Stimulated activated CD8-positive, alpha-beta memory T cell treated with anti-CD3 and anti-CD28 coated beads, Interleukin-15, amount 100 ng/mL, for 4 hours (primary cell): ENCODE measurements at places on chromosomes 3 and 15.

DNA sequence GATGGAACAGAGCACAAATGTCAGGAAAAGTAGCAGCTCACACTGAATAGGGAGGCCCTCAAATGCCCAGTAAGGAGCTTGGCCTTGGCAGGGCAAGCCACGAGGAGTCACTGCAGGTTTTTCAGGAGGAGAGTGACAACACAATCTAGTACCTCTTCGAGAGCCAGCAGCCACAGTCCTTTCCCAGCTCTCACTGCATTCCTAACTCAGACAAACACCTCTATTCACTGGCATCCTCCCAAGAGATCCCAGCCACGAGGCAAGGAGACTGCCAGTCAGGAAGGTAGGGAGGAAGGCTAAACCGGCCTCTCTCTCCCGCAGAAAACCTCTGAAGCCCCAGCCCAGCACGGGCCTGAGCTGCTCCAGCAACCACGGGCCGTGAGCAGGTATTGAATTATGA lies 146.0 kb upstream of the SMAD3 start:
- DNase-seq, result no peak

- DNase-seq, result no peak
Measured at GRCh38 chr3:71906976-71907375, 122.0 kb upstream of the PROK2 start.

DNA sequence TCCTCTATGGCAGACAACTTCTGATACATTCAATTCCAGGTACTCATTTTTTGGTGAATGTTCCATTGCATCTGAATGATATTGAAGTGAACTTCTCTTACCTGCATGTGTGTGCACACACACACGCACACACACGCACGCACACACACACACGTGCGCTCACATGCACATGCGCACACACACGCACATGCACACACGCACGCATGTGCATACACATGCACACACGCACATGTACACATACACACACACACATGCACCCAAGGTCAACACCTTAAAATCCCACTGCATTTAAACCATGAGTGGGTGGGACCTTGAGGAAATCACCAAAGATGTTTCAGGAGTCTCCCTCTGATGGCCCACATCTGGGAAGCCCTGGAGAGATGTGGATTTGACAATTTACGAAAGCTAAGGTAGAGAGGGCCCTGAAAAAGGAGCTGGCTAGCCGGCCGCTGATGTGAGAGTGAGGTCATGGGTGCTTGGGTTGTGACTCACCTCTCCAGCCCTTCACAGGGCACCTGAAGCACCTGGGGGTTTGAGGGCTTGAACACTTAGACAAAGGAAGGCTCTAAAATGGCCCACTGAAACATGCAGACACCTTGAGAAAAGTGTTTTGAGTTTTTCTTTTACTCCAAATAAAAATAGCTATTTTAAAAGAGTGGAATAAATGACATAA lies 269.1 kb upstream of the LRRFIP2 start:
- no peak for DNase-seq

DNA sequence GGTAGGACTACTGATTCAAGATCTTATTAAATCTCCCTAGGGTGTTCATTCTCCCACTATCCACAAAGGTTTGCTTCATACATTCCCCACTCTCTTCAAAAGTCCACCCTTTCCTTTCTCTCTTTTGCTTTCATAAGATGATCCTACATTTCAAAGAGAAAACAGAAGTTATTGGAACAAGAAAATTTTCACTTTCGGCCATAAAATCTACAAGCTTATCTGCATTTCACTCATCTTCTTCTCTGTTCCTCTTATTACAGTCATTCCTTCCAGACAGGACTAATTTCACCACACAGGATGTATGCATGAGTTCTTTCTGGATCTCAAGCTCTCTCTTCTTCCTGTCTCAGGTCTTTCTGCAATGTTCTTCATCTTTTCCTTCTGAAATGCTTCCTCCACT lies 238.7 kb downstream of the ISL2 start:
- no peak for DNase-seq

DNA sequence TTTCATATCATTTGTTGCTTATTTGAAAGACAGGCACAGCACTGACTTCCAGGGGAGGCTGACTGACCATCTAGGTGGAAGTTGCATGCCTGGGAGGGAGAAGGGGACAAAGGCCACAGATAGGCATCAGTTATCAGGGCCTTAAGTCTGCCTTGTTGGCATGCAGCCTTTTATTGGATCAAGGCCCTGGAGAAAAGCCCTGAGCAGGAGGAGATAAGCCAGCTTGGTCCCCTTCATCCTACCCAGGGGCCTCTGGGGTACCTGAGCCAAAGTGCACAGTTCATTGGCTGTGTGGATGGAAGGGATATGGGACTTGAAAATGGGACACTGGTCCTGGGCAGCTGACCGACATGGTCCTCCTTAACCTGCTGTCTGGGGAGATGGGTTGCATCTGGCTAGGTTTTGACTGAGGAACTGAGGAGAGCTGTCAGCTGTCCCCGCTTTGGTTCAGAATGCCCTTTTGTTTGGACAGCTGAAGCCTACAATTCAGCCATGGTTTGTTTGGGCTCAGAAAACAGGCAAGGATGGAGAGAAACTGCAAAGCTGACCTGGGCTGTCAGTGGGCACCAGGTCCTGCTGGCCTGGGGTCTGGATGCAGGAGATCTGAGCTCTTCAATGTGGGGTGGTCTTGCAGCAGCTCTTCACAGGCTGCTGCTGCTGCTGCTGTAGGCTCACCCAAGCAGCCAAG lies 60.0 kb downstream of the FLNB start:
- no peak for DNase-seq

DNA sequence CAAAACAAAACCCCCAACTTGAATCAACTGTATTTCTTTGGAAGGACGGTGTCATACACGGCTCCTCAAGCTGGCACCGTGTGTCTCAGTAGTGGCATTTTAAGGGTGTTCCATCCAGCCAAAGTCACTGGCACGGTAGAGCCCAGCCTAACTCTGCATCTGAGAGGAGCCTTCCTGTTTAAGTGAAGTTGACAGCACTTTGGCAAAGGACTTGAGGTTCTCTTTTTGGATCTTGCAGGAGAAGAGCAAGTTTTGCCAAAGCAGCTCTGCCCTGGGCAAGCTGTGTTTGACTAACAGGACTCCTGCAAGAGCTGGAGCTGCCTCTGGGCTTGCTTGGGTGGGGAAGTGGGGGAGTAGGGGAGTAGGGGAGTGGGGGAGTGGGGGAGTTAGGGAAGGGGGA lies 109.6 kb upstream of the FEZF2 start:
- DNase-seq, result no peak

DNA sequence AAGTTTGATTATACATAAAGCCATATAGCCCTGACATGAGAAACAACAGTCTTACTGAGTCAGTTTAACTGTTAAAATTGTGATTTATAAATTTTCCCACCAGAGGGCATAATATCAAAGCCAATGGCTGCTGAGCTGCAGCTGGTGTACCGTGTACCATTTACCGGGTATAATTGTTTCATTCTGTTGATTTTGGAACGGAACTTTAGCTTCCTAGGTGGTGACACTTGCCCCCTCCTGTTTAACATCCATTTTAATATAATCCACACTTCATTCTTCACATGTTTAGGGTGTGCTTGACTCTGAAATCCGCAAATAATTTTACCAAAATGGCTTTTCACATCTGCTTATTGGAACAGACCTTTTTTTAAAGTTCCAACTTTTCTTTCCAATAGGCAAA lies 72.8 kb downstream of the SLC9A9 start:
- DNase-seq, result no peak
